ENCODE measurements at places on chromosomes 4 and X.

DNA sequence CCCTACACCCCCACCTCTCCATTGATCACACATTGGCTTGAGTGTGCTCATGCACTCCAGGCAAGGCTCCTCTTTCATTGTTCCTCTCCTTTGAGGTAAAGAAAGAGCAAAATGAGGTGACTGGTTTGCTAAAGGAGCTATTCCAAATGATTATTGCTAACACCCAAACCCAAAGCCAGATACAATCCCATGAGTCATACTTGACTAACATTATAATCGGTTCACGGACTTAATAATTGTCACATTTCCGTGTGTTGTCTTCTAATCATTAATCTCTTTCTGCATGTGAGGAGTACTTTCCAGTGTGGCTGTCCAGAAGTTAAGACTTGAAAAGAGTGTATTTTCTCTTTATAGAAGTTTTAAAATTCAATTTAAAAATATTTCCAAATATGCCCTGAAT is 174.3 kb upstream of the SFRP2 start:
- DNase-seq = no peak

GRCh38 chr4:4860600-4861389 is 1.3 kb downstream of the MSX1 start:
- no peak for DNase-seq

GRCh38 chrX:45031830-45032378 is 158.9 kb downstream of the KDM6A start:
- DNase-seq = no peak

DNA sequence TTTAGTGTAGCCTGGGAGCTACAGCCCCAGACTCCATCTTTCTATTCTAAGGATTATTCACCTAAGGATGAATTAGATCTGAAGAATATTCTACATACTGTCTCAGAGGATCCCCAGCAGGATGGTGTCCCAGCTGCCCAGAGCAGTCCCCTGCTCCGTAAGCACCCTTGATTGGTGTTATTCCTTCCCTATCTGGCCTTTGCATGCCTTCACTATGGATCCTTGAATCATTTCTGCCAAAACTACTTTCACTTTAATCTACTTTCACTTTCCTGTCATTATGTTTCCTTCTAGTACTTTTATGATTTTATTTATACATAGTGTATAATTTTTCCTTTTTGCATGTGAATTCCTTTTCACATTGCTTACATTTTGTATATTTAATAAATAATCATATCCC is 39.2 kb downstream of the ARHGAP24 start:
- no peak for DNase-seq

DNA sequence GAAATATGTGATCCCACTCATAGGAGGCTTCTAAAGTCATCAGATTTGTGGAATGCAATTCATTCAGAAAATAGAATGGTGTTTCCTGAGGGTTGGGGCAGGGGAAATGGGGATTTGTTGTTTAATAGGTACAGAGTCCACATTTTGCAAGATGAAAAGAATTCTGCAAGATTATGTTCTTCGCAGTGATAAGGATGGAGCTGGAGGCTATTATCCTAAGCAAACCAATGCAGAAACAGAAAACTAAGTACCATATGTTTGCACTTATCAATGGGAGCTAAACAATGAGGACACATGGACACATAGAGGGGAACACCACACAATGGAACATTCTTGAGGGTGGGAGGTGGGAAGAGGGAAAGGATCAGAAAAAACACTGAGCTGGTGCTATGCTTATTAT is 144.3 kb upstream of the NLGN4X start:
- no peak for DNase-seq

DNA sequence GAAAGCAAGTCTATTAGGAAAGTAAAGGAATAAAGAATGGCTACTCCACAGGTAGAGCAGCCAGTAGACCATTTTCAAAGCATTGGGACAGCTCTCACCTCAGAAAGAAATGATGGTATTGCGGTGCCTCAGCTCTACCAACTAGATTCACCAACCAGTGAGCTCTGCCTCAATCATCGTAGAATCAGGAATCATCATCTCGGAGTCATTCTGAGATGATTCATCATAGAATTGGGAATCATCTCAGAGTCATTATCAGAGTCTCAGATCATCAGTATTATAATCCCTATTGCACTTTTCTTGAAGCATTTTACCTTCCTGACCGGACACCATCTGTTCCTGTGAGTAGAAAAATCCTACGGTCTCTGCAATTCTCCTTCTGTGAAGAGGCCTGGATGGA is 17.5 kb upstream of the SAT1 start:
- no peak for DNase-seq

DNA sequence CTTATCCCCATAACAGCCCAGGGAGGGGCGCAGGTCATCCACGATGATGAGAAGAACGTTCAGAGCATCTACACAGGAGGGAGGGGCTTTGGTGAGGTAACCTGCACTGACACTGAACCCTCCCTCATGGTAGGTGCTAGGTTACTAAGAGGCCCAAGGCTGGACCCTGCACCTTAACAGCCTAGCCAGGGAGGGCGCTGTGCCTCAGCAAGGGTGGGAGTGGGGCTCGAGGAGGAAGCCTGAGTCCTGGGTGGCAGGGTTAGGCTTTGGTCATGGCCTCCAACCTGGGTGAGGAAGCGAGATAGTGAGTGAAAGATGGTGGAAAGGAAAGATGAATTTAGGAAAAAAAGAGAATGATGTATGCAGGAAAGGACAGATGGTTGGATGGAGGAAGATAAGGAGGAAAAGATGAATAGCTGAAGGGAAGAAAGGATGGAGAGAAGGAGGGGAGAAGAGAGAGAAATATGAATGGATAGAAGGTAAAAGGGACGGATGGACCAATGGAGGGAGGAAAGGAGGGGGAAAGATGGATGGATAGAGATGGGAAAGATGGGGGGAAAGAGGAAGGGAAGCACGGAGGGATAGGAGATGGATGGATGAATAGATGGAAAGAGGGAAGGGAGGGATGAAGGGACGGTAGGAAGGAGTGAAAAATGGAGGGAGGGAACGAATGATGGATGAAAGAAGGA is 736 bp downstream of the IDS start:
- peak; percentile 47 for DNase-seq

DNA sequence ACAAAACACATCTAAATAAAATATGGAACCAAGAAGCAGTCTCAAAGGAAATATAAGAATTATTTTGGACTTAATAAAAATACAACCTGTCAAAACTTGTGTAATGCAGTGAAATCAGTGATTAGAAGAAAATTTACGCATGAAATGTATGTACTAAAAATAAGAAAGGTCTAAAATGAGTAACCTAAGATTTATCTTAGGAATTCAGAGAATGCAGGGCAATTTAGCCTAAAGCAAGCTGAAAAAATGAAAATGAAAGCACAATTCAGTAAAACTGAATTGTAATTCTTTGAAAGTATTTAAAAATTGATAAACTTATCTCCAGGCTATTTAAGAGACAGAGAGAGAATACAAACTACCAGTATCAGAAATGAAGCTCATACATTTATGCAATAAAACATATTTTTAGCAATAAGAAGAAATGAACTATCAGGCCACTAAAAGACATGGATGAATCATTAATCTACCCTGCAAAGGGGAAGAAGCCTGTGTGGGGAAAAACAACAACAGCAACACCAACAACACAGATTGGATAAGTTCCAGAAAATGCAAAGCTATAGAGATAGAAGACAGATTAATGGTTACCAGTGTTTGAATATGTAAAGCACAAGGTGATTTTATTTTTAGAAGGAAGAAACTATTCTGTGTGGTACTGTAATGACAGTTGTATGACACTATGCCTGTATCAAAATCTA is 442.0 kb upstream of the ADGRL3 start:
- DNase-seq = no peak

DNA sequence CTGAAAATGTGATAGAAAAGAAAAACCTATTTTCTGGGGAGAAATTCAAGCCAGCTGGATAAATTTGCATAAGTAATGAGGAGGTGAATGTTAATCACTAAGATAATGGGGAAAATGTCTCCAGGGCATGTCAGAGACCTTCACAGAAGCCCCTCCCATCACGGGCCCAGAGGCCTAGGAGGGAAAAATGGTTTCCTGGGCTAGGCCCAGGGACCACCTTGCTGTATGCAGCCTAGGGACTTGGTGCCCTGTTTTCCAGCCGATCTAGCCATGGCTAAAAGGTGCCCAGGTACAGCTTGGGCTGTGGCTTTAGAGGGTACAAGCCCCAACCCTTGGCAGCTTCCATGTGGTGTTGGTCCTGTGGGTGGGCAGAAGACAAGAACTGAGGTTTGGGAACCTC is 46.6 kb upstream of the TRPC5OS start:
- no peak for DNase-seq

DNA sequence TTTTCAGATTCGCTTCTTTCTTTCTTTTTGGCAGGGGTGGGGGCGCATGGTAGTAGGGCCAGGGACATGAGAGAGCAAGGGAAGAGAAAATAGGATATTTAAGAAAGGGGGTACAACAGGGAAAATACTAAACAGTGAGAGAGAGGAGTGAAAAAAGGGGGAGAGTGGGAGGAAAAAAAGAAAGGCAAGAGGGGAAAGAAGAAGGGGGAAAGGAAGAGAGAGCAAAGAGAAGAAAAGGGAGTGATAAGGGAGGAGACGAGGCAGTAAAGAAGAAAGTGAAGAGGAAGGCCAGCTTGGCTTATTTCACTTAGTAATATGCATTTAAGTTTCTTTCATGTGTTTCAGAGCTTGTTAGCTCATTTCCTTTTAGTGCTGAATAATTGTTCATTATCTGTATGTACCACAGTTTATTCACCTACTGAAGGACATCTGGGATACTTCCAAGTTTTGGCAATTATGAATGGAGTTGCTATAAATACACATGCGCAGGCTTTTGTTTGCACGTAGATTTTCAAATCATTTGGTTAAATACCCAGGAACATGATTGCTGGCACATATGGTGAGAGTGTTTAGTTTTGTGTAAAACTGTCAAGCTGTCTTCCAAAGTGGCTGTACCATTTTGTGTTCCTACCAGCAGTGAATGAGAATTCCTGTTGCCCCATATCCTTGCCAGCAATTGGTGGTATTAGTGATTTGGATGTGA is 37.3 kb downstream of the CASP6 start:
- DNase-seq = no peak

DNA sequence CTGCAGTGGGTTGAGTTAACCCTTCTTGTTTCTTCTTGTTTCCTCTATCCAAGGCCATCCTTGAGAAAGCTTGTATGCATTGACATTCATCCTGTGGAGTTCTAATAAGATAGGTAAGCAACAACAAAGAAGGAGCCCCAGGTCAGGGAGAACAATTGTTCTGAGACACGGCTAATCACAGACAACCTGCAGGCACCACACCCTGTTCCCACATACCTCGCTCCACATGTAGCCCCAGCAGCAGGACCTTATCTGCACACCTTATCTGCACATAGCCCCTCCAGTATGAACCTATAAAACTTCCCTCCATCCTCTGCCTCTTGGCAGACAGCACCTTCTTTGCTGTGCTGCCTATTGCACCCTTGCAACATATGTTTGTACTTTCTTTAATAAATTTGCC is 129.1 kb downstream of the MSL3 start:
- DNase-seq = no peak

- DNase-seq = peak; percentile 26
Measured at GRCh38 chr4:101418055-101418454, 70.7 kb upstream of the PPP3CA start.

DNA sequence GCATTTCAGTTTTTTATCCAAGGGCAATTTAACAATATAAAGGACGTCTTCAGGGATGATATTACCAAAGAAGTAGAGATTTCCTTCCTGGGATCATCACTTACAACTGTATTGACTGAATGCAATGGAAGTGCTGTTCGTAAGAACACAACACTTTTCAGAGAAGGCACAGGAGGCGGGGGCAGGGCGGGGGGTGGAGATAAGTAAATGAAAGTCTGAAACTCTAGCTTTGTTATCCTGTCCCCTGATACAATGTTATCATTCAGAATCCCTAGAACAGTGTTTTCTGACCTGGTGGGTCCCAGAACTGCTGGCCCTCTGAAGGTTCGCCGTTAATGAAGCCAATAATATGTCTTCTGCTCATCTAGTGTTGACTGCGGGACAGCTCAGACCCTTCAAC is 124.6 kb downstream of the NSUN7 start:
- no peak for DNase-seq

- no peak for DNase-seq
Measured at GRCh38 chrX:116318672-116319071, 117.7 kb upstream of the SLC6A14 start.

GRCh38 chr4:143375326-143376073 is 38.8 kb downstream of the GAB1 start:
- DNase-seq = no peak

GRCh38 chr4:122833999-122834398 is 7.4 kb downstream of the FGF2 start:
- DNase-seq = no peak

GRCh38 chr4:106614441-106614840 is 245.9 kb upstream of the GIMD1 start:
- DNase-seq = no peak

DNA sequence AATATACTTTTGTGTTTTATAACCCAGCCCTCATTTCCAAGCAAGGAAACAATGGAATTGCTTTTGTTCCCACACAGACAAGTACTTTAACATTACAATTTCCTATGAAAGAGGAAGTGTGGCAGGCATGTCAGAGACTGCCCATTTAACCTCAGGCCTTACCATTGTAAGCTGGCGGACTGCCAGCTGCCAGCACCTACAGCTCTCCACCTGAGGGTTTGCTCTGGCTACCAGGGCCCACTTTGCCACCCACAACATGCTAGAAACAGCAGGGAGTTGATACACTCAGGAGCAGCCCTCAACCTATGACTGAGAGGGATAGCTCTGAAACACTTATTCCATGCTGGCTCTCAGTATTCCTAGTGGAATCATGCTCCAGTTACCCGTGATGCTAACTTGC is 152.3 kb upstream of the PRDX4 start:
- no peak for DNase-seq

GRCh38 chrX:129961180-129962083 is 21.0 kb upstream of the BCORL1 start:
- peak; percentile 48 for DNase-seq

- DNase-seq = peak; percentile 37
Measured at GRCh38 chr4:163544407-163545038, 50.0 kb downstream of the TMA16 start.

- no peak for DNase-seq
Measured at GRCh38 chrX:2898846-2899512, 30.2 kb downstream of the ARSD start.

GRCh38 chr4:171565130-171565788 is 247.9 kb upstream of the GALNTL6 start:
- no peak for DNase-seq

GRCh38 chrX:9682456-9682855 is 83.2 kb downstream of the GPR143 start:
- DNase-seq = no peak

GRCh38 chrX:42248226-42248625 is 324.9 kb upstream of the CASK start:
- no peak for DNase-seq

DNA sequence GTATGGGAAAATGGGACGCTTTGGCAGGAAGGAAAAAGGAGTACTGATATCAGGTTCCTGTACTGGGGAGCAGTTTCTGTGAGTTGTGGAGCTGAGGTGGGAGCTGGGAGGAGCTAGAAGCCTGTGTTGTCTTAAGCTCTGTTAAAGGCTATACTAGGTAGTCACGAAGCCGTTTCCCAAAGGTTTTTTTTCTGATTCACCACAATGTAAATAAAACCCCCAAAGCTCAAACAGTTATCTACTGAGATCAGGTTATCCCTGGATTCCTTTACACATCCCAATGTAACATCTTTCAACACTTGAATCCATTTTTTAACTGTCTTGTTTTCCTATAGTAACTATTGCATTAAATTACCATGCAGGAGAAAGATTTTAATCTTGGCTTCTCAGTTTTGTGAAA is 297.4 kb upstream of the SFRP2 start:
- DNase-seq = no peak

GRCh38 chr4:125317525-125317877 is 2.7 kb downstream of the FAT4 start:
- no peak for DNase-seq
